RWPE2 (cell line): ENCODE measurements at places on chromosomes 6 and 20.

- no peak for DNase-seq
- no peaks in the 10 kb centered on the region for H3K27me3 ChIP-seq
- no peak overlapping the region for H3K4me3 ChIP-seq
- H3K27ac ChIP-seq: no peak overlapping the region
- H3K36me3 ChIP-seq: peaks cover 11% of the 10 kb centered on the region
- no peaks in the 10 kb centered on the region for H3K4me1 ChIP-seq
Observed at GRCh38 chr6:157139054-157139708, 184.1 kb downstream of the TMEM242 start.

DNA sequence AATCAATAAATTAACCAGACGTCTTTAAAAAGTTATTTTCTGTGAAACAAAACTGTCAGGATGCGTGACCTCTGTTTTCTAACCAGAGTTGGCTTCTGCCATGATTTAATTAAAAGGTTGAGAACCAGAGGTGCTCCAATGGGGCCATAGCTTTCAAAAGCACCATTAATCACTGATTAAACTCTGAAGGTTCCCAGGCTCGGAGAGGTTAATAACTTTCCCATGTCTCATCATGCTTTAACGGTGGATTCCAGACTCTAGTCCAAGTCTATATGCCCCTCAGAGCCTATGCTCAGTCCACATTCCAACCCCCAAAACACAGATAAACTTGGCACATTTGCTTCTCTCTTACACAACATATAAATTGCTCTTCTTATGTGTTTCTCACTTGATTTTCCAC lies 95.5 kb downstream of the SNAP91 start:
- no peaks in the 10 kb centered on the region for H3K4me1 ChIP-seq
- no peak overlapping the region for H3K27ac ChIP-seq
- no peaks in the 10 kb centered on the region for H3K36me3 ChIP-seq

- no peak for DNase-seq
- H3K36me3 ChIP-seq: no peaks in the 10 kb centered on the region
- H3K27ac ChIP-seq: no peak overlapping the region
- no peak overlapping the region for H3K4me3 ChIP-seq
- no peaks in the 10 kb centered on the region for H3K27me3 ChIP-seq
Observed at GRCh38 chr20:8389381-8390036, 257.4 kb downstream of the PLCB1 start.

DNA sequence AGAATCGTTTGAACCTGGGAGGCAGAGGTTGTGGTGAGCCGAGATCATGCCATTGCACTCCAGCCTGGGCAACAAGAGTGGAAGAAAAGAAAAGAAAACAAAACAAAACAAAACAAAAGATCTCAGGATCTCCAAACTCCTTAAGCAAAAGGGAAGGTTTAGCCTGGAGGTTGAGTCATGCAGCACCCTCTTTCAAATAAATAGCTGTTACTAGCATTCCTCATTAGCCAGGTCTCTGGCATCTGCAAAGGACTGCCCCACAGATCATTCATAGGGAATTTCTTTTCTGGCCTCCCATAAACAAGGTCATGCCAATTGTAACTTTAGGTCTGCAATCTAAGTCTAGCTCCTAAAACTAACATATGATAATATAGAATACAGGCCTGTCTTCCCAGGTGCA lies 37.2 kb downstream of the EDN1 start:
- no peak for DNase-seq
- H3K4me3 ChIP-seq: no peak overlapping the region
- no peaks in the 10 kb centered on the region for H3K27me3 ChIP-seq
- H3K4me1 ChIP-seq: peaks cover 48% of the 10 kb centered on the region

DNA sequence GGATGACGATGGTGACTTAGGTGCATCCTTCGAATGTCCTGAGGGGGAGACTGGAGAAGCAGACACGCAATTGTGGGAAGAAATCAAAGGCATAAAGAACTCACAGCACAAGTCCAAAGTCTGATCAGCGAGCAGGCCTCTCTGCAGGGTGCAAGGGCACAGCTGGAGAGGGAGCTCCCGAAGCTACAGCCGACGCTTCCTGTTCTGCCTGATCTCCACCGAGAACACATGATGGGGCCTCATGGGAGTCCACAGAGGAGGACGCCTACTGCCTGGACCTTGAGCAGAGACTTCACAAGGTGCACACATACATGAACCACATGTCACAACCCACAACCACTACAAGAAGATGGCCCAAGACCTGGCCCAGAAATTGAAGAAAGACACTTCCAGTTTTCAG lies 51.4 kb downstream of the RIN2 start:
- H3K4me3 ChIP-seq: no peak overlapping the region
- no peaks in the 10 kb centered on the region for H3K36me3 ChIP-seq
- peaks cover 14% of the 10 kb centered on the region for H3K4me1 ChIP-seq

- no peaks in the 10 kb centered on the region for H3K36me3 ChIP-seq
- no peak for DNase-seq
- H3K27me3 ChIP-seq: no peaks in the 10 kb centered on the region
Observed at GRCh38 chr6:125217369-125217768, 63.8 kb downstream of the TPD52L1 start.

GRCh38 chr20:36821964-36822437 lies 48.4 kb upstream of the DSN1 start:
- no peak overlapping the region for H3K4me3 ChIP-seq
- no peaks in the 10 kb centered on the region for H3K27me3 ChIP-seq
- no peak for DNase-seq

GRCh38 chr6:12848964-12849808 lies 132.6 kb downstream of the PHACTR1 start:
- no peak for DNase-seq
- no peak overlapping the region for H3K27ac ChIP-seq
- no peaks in the 10 kb centered on the region for H3K4me1 ChIP-seq
- no peaks in the 10 kb centered on the region for H3K36me3 ChIP-seq
- H3K4me3 ChIP-seq: no peak overlapping the region

- H3K4me1 ChIP-seq: no peaks in the 10 kb centered on the region
- peaks cover 11% of the 10 kb centered on the region for H3K36me3 ChIP-seq
- no peak overlapping the region for H3K4me3 ChIP-seq
- no peak overlapping the region for H3K27ac ChIP-seq
- H3K27me3 ChIP-seq: no peaks in the 10 kb centered on the region
Observed at GRCh38 chr6:143811501-143812157, 31.5 kb upstream of the LTV1 start.

- H3K27ac ChIP-seq: no peak overlapping the region
- H3K4me1 ChIP-seq: no peaks in the 10 kb centered on the region
- H3K27me3 ChIP-seq: no peaks in the 10 kb centered on the region
Observed at GRCh38 chr6:131431718-131432117, 141.3 kb upstream of the ARG1 start.

- no peak for DNase-seq
- no peaks in the 10 kb centered on the region for H3K27me3 ChIP-seq
- H3K27ac ChIP-seq: peak overlapping the region; percentile 14
- no peak overlapping the region for H3K4me3 ChIP-seq
- H3K4me1 ChIP-seq: peaks cover 12% of the 10 kb centered on the region
Observed at GRCh38 chr20:24745617-24746350, 203.3 kb upstream of the CST7 start.

- no peaks in the 10 kb centered on the region for H3K27me3 ChIP-seq
- no peak for DNase-seq
- H3K36me3 ChIP-seq: no peaks in the 10 kb centered on the region
- H3K27ac ChIP-seq: no peak overlapping the region
Observed at GRCh38 chr6:163725008-163725941, 310.8 kb downstream of the QKI start.

DNA sequence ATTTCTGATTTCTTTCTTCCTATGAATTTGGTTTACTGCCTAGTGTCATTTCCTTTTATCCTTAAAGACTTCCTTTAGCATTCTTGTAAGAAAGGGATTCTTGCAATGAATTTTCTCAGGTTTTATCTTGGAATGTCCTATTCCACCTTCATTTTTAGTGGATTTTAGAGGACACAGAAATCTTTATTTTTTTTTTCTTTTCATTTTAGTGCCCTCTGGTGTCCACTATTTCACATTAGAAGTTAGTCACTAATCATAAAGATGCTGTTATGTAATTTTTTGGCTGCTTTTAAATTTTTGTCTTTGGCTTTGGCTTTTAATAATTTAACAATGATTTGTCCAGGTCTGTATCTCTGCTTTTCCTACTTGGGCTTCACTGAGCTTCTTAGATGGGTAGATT lies 28.1 kb downstream of the LMBRD1 start:
- H3K27me3 ChIP-seq: no peaks in the 10 kb centered on the region
- H3K4me3 ChIP-seq: no peak overlapping the region
- no peak for DNase-seq
- H3K36me3 ChIP-seq: no peaks in the 10 kb centered on the region
- no peaks in the 10 kb centered on the region for H3K4me1 ChIP-seq
- no peak overlapping the region for H3K27ac ChIP-seq

- DNase-seq: no peak
- no peaks in the 10 kb centered on the region for H3K36me3 ChIP-seq
- H3K4me1 ChIP-seq: no peaks in the 10 kb centered on the region
Observed at GRCh38 chr20:16216227-16216913, 356.9 kb downstream of the KIF16B start.

- peak overlapping the region; percentile 9 for H3K4me3 ChIP-seq
- no peaks in the 10 kb centered on the region for H3K36me3 ChIP-seq
- no peak for DNase-seq
- peaks cover 26% of the 10 kb centered on the region for H3K4me1 ChIP-seq
- H3K27me3 ChIP-seq: no peaks in the 10 kb centered on the region
Observed at GRCh38 chr20:62776692-62777527, 19.4 kb upstream of the MRGBP start.

DNA sequence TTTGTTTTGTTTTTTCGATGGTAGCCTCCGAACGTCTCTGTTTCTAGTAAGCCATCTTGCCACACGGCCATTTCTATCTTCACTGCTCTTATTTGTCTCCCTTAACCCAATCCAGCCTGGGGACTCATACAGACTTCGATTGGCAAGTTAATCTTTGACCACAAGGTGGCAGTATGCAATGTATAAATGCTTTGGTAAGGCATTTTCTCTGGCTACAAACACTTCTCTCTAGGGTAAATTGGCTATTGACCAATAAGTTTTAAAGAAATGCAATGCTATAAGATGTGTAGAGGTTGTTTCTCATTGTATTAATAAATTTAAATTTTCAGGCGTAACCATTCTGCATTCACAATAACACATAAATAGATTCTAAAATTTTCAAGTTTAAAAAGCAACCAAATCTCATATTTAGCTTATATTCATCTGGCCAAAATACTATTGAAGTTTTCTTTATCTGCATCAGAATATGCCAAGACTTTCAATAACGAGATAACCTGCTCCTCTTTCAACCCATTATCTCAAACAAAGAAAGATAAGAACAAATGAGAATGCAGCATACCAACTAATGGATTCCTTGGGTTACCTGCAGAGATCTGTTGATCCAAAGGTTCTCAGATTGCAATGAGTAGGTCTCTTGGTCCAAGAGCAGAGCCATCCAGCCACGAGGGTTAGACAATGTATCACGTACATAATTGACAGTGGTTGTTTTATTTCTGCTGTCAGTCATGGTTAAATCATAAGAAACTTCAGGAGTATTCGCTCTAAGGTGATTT lies 231.9 kb downstream of the PKHD1 start:
- no peaks in the 10 kb centered on the region for H3K36me3 ChIP-seq
- no peaks in the 10 kb centered on the region for H3K4me1 ChIP-seq

GRCh38 chr6:144769142-144769541 lies 484.0 kb downstream of the UTRN start:
- H3K4me3 ChIP-seq: no peak overlapping the region
- H3K27me3 ChIP-seq: no peaks in the 10 kb centered on the region
- H3K4me1 ChIP-seq: no peaks in the 10 kb centered on the region
- no peaks in the 10 kb centered on the region for H3K36me3 ChIP-seq
- no peak overlapping the region for H3K27ac ChIP-seq

- H3K27me3 ChIP-seq: no peaks in the 10 kb centered on the region
- H3K27ac ChIP-seq: no peak overlapping the region
- DNase-seq: no peak
Observed at GRCh38 chr20:1955217-1955616, 38.6 kb downstream of the PDYN start.

GRCh38 chr6:152301765-152302568 lies 335.2 kb downstream of the SYNE1 start:
- H3K4me1 ChIP-seq: peaks cover 11% of the 10 kb centered on the region
- peak overlapping the region; percentile 45 for H3K4me3 ChIP-seq
- peak; percentile 76 for DNase-seq
- peak overlapping the region; percentile 32 for H3K27ac ChIP-seq
- H3K27me3 ChIP-seq: no peaks in the 10 kb centered on the region
- no peaks in the 10 kb centered on the region for H3K36me3 ChIP-seq

- H3K27ac ChIP-seq: peak overlapping the region; percentile 60
- H3K4me3 ChIP-seq: no peak overlapping the region
- no peaks in the 10 kb centered on the region for H3K27me3 ChIP-seq
- peak; percentile 67 for DNase-seq
- peaks cover 35% of the 10 kb centered on the region for H3K4me1 ChIP-seq
- peaks cover 97% of the 10 kb centered on the region for H3K36me3 ChIP-seq
Observed at GRCh38 chr6:33696548-33697518, 14.7 kb downstream of the UQCC2 start.

DNA sequence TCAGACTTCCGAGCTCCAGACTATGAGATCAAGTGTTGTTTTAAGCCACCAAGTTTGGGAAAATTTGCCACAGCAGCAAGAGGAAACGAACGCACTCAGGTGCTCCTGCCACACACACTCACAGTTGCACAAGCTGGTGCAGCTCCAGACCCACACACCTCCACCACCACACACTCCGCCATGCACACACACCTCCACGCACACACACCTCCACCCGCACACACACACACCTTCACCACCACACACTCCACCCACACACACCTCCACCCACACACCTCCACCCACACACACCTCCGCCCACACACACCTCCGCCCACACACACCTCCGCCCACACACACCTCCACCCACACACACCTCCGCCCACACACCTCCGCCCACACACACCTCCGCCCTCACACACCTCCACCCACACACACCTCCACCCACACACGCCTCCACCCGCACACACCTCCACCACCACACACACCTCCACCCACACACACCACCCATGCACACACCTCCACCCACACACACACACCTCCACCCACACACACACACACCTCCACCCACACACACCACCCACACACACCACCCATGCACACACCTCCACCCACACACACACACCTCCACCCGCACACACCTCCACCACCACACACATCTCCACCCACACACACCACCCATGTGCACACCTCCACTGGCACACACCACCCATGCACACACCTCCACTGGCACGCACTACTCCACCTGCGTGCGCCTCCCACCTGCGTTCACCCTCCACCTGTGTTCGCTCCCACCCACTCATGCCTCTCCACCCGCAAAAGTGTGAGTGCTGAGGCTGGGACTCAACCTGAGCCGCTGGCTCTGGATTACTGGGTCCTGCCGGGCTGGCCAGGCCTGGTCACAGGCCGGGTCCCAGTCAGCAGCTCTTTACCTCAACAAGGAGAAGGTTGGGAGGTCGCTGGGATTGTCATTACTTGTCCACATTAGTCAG lies 175.6 kb downstream of the BMP7 start:
- H3K4me3 ChIP-seq: no peak overlapping the region

DNA sequence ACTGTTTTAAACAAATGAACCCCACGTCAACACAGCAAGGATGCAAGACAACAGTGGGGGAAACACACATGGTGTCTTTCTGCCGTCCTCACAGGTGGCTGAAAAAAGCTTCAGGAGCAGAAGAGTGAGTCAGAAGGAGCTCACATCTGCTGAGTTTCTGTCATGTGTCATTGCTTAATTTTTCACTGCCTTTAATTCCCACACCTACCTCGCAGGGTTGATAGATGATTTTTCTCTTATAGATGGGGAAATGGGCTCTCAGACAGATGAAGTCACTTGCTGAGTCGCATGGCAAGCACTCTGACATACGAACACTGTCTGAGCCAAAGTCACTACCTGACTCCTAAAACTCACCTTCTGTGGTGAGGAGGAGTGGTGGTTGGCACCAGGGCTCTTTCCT lies 28.3 kb upstream of the CARMIL1 start:
- no peak for DNase-seq
- peaks cover 14% of the 10 kb centered on the region for H3K4me1 ChIP-seq
- H3K36me3 ChIP-seq: no peaks in the 10 kb centered on the region
- H3K27ac ChIP-seq: no peak overlapping the region
- H3K27me3 ChIP-seq: no peaks in the 10 kb centered on the region
- no peak overlapping the region for H3K4me3 ChIP-seq
